Activated T-helper 1 cell treated with anti-CD3 and anti-CD28 coated beads, Interleukin-2, amount 50 U/mL, for 16 hours (primary cell): ENCODE measurements at places on chromosomes 16 and 17.

DNA sequence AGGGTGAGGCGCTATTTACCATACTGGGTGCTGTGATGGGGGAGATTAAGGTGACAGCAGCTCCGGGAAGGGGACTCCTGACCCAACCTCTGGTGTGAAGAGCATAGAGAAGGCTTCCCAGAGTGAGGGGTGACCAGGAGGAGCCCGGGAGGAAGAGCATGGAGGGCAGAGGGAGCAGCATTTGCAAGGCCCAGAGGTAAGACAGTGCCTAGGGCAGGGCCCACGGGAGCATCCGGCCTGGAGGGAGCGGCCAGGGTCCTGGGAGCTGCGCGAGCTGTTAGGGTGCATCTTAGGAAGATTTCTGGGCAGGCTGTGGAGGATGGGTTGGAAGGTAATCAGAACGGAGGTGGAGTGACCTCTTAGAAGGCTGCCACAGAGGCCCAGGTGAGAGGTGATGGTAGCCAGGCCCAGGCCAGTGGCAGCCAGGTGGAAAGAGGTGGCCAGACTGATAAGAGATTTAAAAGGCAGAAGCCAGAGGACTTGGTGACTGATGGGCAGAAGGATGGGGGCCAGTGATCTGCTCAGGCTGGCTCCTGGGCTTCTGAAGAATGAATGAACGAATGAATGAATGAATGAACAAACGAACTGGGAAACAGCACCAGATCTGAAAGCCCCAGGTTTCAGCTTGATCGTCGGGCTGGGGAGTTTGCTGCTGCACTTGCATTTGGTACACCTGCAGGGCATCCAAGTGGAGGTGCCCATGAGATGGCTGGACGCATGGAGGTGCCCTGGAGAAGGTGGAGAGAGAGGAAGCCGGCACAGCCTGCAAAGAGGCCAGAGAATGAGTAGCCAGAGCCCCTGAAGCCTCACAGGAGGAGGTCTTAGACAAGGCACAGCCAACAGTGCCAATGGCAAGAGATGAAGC is 13.0 kb upstream of the TMEM92 start:
- no peak for DNase-seq

DNA sequence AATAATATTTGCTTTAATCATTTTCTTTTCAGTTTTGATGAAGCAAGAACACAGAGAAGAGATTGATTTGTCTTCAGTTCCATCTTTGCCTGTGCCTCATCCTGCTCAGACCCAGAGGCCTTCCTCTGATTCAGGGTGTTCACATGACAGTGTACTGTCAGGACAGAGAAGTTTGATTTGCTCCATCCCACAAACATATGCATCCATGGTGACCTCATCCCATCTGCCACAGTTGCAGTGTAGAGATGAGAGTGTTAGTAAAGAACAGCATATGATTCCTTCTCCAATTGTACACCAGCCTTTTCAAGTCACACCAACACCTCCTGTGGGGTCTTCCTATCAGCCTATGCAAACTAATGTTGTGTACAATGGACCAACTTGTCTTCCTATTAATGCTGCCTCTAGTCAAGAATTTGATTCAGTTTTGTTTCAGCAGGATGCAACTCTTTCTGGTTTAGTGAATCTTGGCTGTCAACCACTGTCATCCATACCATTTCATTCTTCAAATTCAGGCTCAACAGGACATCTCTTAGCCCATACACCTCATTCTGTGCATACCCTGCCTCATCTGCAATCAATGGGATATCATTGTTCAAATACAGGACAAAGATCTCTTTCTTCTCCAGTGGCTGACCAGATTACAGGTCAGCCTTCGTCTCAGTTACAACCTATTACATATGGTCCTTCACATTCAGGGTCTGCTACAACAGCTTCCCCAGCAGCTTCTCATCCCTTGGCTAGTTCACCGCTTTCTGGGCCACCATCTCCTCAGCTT is 45.0 kb downstream of the ESRP2 start:
- no peak for DNase-seq

DNA sequence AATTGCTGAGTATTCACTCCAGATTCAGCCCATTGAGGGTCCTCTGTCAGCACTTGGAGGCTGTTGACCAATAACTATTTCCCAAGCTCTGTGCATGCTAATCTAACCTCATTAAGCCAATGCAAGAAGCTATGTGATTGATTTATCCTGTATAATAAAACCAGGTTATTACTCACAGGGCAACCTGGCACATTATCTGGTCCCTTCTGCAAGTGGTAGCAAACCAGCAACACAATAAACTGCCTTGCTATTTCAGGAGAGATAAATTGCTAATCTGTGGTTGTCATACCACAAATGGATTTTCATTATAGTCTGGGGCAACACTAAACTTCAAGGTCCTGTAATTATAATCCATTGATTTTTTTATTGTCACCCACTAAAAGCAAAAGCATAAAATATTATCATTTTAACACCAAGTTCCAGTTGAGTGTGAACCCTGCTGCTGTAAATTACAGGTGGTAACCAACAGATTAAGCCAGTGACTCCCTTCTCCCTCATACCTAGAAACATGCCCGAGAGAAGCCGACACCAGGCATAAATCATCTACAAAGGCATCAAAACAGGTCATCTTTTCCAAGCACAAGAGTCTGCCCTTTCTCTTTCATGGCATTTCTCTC is 51.1 kb upstream of the SOX9 start:
- no peak for DNase-seq

DNA sequence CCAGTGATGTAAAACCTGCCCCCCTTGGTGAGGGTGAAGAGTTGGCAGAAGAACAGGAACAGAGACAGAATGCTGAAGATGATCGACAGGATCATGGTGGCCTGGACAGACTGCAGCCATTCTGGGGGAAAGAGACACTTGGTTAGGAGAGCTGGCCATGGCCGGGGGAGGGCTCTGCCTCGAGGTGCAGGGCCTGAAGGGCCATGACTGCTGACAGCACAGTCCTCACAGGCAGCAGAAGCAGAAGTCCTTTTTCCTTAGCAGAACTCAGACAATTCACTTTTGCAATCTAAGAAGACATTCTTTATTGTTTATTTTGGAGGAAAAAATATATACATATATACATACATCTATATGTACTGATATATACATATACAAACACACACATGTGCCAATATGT is 25.6 kb downstream of the PMP22 start:
- DNase-seq: no peak

- no peak for DNase-seq
Observed at GRCh38 chr16:50265260-50265659, 1.1 kb upstream of the ADCY7 start.

GRCh38 chr17:38605411-38605840 is 326 bp downstream of the SRCIN1 start:
- DNase-seq: no peak

- DNase-seq: no peak
Observed at GRCh38 chr16:14372471-14372870, 257.6 kb downstream of the PARN start.

DNA sequence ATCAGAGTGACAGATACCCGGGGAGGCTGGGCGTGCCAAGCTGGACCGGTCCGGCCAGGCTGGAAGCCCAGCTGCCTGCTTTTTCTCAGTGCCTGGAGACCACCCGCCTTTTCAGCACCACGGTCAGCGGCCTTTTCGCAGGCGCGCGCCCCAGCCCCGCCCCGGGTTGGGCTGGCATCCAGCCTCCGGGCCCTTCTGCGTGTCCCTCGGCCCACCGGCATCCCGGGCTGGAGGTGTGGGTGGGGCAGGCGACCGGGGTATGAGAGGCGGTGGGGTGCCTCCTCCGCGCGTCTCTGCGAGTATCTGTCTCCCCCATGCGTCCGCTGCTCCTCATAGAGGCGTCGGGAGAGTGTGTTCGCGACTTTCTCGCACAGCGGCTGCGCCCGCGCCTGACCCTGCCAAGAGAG is 102.5 kb downstream of the MRM1 start:
- peak; percentile 18 for DNase-seq

DNA sequence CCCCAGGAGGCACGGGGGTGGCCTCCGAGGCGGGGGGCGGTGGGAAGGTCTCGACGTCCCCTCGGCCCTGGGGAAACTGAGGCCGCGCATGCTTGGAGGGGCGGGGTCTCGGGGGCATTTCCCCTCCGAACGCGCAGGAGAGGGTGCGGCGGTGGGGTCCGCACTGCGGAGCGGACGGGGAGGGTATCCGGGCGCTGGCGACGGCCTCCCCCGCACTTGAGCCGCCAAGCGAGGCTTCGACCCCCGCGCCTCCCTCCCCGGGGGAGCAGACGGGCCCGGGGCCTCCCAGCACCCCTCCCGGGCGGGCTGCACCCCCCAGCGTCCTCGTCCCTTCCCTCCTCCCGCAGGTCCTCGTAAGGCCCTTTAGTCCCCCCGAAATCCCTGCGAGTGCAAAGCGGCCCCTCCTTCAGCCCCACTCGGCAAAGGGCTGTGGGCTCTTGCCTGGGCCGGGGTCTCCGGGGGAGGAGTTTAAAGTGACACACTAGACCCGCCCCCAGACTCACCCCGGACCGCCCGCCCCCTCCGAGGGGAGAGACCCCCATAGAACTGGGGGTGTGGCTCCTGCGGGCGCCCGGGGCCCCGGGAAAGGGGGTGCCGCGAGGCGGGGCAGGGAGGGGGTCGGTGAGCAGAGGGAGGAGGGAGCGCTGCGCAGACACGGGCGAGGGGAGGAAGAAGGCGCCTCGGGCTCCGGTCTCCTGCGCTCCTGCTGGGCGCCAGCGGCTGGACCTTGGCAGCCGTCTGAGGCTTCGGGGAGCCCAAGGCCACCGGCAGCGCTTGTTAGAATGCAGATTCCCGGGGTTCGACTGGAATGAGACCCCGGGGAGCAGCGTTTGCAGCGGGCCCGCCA is 632 bp downstream of the BAIAP3 start:
- DNase-seq: no peak

DNA sequence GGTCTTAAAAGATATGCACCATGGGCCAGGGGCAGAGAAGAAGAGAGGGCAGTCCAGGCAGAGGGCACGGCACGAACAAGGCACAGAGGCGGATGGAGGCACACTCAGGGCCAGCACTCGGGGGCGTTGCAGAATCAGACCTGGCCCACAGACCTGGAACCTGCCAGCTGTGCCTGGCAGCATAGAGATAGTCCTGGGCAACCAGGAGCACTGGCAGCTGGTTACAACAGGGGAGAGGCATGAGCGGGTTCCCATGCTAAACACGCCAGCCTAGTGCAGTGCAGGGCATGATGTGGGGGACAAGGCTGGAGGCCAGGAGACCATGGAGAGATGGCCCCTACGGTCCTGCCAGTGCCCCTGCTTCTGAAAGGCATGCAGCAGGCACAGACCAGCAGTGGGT is 56.9 kb upstream of the RBFOX3 start:
- no peak for DNase-seq

DNA sequence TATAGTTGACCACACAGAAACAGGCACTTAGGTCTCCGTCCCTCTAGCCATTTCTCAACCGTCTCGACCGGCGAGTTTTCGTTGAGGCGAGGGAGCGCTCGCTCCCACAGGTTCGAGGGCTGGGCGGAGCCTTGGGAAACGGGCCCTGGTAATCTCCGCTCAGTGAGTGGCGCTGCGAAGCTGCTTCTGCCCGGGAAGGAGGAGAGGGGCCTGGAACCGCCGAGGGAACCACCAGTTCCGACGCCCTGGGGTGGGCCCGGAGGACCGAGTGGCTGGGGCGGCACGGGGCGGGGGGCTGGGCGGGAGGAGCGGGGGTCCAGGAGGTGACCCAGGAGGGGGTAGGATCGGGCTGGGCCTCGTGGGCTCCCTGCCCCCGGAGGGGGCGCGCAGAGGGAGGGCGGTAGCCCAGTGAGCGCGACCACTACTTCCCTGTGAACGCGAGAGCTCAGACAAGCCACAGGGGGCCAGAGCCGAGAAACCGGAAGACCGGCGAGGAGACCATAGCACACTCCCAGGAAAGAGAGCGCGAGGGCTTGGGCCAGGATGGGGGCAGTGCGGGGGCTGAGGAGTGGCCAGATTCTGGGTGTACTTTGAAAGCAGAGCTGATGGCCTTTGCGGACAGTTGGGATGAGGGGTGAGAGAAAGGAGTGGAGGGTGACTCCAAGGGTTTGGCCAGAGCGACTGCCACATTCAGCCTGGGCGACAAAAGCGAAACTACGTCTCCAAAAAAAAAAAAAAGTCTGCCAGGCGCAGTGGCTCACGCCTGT is 29.9 kb upstream of the ARL4D start:
- DNase-seq: peak; percentile 44

DNA sequence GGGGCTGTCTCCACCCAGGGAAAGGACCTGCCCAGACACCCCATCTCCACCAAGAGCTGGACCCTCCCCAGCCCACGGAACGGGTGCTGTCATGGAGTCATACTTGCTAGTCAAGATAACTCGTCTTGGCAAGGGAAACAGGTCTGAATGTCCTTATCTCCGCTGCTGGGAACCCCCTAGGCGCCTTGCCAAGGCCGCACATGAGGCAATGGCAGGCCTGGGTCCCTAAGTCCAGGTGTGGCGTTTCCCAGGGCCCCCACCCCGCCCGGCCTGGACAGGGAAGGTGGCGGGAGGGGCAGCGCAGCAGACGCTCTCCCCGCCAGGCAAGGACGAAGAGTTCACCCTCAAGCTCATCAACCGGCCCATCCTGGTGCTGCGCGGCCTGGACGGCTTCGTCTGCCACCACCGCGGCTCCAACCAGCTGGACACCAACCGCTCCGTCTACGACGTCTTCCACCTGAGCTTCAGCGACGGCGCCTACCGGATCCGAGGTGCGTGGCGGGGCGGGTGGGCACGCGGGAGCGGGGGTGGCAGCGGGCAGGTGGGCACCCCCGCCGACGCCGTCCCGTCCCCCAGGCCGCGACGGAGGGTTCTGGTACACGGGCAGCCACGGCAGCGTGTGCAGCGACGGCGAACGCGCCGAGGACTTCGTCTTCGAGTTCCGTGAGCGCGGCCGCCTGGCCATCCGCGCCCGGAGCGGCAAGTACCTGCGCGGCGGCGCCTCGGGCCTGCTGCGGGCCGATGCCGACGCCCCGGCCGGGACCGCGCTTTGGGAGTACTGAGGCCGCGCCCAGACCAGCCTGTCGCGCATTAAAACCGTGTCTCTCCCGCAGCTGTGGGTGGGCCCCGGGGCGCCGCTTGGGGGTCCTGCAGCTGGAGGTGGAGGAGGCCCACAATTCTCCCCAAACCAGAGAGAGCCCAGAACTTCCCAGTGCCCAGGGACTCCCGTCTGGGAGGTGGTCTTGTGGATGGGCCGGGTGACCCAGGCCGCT is 8.4 kb downstream of the FSCN2 start:
- DNase-seq: no peak

DNA sequence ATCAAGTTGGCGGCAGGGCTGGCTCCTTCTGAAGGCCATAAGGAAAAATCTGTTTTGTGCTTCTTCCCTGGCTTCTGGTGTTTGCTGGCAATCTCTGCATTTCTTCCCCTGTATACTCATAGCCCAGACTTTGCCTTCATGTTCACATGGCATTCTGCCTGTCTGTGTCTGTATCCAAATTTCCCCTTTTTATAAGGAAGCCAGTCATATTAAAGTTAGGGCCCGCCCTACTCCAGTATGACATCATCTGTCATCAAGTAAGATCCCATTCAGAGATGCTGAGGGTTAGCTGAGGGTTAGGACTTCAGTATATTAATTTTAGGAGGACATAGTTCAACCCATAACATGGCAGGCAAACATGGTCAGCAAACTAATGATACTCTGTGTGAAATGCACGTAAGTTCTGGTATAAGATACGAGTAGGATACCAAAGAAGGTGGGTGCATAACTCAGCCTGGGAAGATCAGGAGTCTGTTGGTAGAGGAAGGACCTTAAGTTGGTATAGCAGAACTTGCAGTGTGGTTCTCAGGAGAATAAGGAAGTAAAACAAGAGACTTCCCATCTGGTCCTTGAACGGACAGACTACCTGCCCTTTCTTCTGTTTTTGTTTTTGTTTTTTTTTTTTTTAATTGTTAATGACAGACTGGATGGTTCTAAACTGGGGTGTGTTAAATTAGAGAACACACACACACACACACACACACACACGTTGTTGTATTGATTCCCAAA is 13.9 kb downstream of the MAP2K6 start:
- no peak for DNase-seq
